ENCODE measurements at places on chromosomes 1 and 21.

DNA sequence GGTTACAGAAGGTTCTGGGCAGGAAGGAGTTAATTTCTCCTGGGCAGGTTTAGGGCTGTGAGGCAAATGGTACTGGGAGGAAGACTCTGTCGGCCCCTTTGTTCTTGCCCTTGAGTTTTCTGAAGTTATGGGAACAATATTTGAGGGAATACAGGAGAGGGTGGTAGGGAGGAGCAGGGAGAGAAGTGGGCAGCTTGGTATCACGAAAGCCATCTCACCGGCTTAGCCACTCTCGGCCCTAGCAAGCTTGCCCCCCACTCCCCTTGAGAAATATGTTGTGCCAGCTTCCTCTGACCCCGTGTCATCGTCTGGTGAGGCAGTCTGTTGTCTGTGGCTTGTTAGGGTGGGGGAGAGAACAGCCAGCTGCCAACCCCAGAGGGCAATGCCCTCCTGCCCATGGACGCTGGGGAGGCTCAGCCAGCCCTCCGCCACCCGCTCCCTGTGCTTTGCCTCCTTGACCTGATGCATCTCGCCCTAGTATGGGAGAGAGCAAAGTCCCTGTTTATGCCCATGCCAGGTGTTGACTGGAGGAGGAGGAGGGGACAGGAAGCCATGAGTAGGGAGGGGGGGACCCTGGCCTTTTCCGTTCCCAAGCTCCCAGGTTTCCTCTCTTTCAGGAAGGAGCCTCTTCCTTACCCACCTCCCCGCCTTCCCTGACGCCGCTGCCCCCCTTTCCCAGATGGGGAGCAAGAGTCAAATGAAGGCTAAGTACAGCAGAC lies 1.2 kb downstream of the EFNA1 start:
- DNase-seq, result peak; percentile 15

DNA sequence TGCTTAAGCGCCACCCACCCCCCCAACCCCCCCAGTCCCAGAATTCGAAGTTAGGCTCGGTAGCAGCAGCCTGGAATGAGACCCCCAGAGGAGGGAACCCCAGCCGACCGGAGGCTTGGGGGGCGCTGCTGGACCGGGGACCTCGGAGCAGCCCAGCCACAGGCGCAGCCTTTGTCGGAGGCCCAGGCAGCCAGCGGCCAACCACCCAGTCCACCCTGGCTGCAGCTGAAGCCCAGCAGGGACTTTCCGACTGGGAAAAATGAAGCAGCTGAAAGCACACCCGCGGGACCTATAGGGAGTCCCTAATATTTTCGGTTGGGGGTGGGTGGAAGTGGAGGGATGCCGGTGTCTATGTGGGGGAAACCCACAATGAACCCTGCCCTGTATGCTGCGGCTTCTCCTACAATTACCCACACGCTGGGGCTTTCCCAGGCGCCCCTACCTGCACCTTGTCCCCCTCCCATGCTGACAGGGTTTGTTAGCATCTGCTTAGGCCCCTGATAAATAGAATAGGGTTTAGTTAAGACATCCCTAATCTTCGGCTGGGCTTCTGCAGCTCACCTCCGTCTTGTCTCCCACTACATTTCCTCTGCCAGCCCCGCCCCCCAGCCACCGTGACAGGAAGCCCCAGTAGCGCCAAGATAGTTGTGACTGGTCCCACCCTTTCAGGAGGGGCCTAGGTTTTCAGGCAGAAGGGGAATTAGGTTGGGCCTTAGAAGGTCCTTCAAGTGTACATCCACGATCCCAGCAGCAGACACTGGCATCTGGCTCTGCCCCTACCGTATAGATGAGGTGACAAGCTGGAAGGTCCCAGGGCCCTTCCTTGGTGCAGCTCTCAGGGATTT lies 838 bp downstream of the CCDC28B start:
- DNase-seq, result no peak

- no peak for DNase-seq
Measured at GRCh38 chr1:208520438-208521099, 276.4 kb upstream of the PLXNA2 start.

DNA sequence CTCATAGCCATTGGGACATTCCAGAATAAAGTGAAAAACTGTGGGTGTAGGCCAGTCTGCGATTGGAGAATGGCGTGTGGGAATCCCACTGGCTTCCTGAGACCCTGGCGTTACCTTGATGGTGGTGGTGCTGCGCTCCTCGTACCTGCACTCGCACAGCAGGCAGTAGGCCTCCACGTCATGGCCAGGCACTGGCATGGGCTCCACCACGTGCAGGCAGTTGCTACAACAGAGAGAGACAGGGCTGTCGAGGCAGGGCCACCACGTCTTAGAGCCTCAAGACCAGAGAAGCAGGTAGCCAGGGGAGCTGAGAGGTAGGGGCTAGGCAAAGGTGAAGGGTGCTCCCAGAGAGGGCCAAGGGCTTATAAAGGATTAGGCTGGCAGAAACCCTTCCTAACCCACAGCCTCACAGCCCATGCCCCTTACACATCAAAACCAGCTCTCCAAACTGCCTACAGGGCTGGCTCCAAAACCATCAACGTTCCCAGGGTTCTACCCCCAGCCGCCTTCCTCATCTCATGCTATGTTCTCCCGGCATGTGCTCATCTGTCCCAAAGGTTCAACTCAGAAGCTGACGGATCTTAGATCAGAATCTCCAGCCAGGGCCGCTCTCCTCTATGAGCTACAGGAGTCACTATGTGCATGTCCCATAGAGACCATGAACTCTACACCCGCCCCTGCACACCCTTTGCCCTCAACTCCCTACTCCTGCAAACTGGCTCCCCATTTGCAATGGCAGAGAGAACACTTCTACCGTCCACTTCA lies 7.5 kb downstream of the TMEM9 start:
- DNase-seq, result no peak

DNA sequence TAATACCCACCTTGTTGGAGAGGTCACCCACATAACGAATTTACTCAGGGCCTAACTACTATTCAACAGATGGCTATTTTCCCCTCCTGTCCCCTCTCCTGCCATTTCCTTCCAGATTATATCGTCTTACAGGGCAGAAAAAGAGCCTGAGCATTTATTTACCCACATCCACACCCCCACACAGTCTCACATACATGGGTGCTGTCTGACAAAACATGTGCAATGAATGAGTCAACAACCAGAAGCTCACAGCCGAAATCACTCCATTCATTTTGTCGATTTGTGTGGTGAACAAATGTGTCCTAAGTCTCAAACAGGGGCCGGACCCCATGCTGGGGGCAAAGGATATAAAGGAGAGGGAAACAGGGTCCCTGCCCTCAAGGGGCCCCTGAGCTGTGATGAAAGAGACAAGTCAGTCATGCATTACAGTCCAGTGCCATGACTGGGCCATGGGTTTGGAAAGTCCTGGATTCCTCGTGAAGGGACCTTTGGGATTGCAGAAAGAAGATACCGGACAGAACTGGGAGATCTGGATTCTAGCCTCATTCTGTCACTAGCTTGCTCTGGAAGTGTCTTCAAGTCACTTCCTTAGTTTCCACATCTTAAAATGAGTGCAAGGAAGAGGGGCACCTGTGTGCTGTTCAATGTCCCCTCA lies 16.4 kb upstream of the ZNF683 start:
- DNase-seq, result no peak

- no peak for DNase-seq
Measured at GRCh38 chr1:175054736-175055135, 12.9 kb upstream of the TNN start.

DNA sequence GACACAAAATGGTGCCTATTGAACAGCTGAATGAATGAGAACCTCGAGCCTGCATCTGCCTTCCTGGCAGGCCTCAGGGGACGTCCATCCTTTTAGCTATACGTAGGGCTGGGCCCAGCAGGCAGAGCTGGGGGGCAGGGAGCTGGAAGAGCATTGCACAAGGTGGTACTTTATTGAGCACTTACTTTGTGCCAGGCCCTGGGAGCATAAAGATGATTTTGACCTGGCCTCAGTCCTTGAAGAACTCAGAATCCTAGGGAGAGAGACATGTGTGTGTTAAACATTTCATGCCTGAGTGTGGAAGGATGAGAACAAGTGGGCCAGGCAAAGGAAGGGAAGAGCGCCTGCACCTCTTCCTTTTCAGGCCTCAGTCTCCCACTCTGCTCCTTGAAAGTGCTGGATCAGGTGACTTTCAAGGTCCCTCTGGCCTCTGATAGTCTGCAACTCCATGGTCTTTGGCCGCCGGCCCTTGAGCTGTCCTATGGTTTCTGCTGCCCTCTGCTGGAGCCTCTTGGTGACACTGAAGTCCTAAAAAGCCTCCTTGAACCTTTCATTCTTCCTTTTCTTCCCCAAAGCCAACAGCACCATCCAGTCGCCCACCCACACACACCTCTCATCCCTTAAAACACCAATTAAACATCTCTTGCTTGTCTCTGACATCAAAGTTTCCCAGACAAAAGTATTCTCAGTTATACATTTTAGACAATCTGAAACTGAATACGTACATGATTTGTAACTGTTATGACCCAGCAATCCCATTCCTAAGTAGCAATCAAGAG lies 3.5 kb upstream of the PEAR1 start:
- peak; percentile 50 for DNase-seq

GRCh38 chr1:170562646-170563338 lies 30.8 kb downstream of the GORAB start:
- DNase-seq, result peak; percentile 38

GRCh38 chr21:20404915-20405314 lies 593.3 kb upstream of the NCAM2 start:
- DNase-seq, result no peak

DNA sequence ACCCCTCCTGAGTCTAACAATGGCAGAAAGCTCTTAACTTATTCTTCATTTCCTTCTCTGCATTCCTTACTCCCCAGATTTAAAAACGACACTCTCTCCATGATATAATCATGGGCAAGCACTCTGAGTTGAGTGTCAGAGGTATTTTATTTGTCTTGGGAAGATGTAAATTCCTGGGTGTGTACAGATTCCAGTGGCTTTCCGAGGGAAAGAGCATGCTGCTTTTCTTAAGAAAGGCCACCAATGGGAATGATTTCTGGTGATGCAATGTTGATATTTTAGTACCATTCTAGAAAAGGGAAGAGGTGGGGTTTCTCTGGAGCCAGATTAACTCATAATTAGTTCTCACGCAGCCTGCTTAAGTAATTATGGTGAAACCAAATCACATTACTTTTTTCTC lies 47.8 kb upstream of the BTG3 start:
- peak; percentile 34 for DNase-seq

- no peak for DNase-seq
Measured at GRCh38 chr21:42665484-42665883, 12.1 kb downstream of the PDE9A start.

DNA sequence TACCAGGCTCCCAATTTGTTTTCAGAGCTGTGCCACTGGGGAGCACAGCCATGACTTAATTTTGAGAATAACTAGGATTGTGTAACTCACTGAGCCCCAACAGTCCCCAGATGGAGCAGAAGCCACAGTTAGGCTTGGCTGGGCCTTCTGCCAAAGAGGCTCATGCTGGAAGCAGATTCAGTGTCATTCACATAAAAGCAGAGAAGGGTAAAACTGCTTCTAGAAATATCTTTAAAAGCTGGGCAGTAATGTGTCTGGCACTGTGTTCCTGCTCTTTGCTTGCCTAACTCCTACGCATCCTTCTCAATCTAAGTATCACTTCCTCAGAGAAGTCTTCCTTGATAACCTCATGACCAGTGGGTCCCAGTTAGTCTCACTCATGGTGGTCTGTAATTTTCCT lies 20.3 kb downstream of the STK40 start:
- DNase-seq, result no peak

DNA sequence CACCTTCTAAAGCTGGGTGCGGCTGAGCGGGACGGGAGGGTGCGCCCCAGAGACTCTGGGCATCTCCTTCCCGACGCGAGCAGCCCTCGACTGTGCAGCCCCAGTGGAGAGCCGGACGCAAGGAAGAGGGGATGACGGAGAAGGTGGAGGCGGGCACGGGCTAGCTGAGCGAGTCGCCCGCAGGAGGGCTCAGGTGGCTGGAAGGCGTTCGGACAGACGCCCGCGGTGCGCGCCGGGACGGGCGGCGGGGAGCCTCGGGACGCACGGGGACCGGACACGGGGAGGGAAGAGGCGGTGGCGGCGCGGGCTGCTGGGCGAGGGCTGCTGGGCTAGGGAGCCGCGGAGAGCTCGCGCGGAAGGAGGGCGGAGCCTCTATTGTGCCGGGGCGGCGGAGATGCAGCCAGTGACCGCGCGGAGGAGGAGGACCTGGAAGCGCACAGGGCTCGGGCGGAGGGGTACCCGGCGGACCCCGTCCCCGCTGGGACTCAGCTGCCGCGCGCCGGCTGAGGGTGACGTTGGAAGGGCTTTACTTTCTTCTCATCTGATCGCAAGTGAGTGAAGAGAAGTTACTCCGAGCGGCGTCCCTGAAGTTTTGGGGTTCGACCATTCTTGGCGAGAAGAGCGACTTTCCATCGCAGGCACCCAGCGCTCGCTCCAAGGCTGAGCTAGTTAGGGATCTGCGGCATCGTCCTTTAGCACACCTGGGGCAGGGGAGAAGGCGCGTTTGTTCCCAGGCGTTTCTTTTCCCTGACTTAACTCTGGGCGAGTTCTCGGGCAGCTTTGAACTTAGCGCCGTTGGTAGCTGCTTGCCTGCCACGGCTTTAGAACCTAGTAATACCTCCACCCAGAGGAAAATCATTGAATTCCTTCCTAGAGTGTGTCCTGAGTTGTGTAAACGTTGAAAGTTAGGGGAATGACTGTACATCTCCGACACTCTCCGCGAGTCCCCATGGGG lies at the start of gene OLFML2B:
OLFML2B (minus strand) TSS at position 323 of the 955 bp plus-strand sequence. CDS start 439 bp downstream, outside the sequence.
- DNase-seq, result peak; percentile 74

DNA sequence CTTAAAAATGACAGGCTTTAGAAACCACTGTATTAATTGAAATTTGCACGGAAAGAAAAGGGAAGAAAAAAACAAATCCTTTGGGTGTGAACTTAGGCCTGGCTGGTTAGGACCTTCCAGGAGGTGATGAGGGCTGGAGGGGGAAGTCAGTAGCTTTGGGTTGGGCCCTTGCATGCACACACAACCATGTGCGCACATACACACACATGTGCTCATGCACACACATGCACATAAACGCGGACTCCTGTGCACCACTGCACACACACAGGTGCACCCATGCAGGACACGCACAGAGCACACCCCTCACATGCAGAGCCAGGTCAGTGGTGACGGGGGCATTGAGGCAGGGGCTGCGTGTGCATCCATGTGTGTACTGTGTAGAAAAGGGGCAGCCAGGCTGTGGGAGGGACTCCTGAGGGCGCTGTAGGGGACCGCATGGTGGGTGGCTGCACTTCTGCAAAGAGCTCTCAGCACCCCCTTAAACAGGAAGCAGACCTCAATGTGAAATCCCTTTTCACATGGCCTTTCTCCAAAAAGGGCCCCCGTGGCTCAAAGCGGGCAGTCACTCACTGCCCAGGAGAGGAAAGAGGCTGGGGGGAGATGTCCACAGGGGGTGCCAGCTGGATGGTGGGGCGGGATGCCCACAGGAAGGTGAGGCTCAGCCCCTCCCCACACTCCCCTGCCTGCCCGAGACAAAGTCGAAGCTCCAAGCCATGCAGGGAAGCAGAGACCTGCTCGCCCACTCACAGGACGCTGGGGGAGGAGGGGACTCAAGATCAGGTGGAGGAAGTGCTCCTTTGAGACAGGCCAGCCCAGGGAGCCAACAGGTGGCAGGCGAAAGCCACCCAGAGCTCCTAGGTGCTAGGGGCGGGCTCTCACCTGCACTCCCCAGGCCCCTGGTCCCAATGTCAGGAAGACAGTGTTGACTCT lies 95.2 kb downstream of the ITPKB start:
- no peak for DNase-seq

GRCh38 chr1:51969038-51969705 lies 21.3 kb downstream of the RAB3B start:
- DNase-seq, result no peak

Data from NCI-H226 (cell line).